ENCODE measurements at places on chromosomes 3 and 15.

DNA sequence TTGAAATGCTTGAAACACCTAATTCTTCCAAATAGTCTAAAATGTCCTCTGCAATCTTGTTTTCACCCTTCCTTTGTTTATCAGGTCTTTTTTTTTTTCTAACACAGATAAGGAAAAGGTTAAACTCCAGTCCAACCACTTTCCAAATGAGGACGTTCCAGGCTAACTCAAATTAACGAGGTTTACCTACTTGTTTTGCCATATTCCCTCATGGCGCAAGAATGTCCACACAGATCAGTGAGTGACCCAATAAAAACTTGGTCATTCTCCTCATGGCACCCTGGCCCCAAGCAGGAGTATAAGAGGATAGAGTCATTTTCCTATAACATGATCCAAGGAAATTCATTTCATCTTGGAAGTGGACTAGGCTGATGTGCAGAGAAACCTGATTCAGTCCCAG lies 6.6 kb upstream of the LIPC start:
- no peak for DNase-seq

DNA sequence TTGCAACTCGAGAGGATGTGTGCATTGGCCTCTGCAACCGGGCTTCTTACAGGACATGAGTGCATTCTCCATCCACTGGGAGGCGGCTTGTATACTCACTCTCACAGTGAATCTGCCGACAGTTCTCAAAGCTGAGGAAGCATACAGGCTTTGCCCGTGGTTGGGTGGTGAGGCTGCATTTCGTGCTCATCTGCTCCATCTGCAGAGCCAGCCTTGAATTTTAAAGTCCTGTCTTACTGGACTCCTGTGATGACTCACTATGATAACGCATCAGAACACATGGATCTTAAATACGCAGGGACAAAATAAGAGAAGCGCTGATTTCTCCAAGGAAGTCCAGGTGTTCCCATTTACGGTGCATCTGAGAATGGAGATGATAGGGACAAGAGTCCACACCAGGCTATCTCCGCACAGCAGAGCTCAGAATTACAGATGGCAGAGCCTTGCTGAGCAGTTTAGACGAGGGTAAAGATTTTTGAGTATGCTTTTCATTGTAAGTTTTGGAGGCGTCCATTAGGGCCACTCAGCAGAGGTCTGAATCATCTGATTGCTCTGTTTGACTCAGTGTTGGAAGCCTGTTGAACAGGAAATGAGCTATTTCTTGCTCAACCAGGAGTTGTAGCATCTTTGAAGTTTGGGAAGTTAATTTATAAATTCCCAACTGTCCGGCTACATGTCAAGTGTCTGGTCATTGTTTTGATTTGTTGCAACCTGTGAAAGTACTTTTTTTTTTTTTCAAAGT lies 87.1 kb downstream of the GABRG3 start:
- no peak for DNase-seq

DNA sequence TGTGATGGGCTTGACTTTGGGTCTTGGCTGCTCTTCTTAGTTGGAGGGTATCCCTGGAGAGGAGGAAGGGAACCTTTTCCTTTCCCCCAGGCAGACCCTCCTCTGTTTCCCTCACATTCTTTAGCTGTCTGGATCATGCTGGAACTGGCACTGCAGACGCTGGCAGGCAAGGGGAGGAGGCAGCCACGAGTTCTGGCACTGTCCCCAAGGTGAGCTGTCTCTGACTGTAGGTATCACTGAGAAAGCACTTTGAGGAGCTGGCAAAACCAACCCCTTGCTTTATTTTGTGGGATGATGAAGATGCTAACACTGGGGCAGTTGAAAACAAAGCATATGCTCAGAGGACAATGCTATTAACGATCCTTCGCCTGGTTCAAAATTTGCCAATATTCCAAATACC lies 175.0 kb downstream of the SOX2 start:
- DNase-seq, result no peak

DNA sequence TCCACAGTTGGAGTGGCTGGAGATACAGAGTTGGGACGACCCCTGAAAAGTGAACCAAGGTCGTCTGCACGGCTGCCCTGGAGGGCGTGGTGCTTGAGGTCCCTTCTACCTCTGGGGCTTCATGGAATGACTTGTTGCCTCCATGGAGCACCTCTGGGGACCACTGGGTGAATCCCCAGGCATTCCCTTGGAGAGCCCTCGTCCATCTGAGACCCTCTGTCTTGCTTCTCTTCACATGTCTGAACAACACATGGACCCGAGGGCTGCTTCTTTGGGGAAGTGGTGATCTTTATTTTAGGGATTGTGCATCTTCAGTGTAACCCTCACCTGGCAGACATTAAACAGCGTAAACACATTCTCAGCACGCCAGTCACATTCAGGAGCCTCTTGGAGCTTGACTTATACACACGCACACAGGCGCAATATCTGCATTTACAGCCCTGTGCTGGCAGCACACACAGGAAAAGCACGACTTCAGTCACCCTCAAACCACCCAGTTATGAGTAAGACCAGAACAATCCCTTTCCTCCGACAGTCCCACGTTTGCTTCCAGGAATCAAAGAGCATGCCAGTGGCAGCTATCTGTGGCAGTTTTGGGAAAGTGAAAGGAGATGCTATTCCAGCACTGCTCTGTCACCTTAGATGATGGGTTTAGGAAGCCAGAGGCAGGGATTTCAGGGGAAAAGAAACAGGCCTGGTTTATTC lies 12.6 kb downstream of the FAM107A start:
- DNase-seq, result no peak

- DNase-seq, result no peak
Observed at GRCh38 chr3:14573706-14574105, 33.6 kb upstream of the GRIP2 start.

DNA sequence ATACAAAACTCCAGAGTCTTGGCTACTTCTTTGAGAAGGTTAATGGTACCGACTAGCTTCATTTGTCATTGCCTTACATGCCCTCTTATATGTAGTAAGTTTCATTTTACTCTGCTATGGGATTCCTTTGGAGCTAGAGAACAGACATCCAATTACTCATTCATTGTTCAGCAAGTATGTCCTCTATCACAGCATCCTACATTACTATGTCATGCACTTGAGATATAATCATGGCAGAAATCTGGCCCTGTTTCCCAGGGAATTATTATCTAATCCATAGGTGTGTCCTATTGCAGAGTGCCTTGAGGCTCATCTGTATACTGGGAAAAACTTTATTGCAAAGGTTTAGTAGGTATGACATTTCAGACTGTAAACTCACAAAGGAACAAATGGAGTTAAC lies 333.1 kb upstream of the NECTIN3 start:
- no peak for DNase-seq

DNA sequence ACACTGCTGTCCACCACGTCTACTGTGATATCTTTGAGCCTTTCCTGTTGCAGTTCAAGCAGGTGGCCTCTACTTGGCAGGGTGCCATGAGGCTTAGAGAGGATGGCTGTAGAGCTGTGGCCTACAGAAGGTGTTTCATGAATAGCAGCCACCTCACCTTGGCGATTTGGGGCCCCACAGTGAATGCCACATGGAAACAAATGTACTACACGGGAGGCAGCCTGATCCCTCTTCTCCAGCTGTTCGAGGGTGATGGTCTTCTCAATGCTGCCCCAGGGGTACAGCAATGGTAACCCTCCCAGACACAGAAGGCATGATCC lies 70.7 kb downstream of the FAM43A start:
- no peak for DNase-seq

- no peak for DNase-seq
Observed at GRCh38 chr3:65712140-65712539, 326.6 kb downstream of the MAGI1 start.

GRCh38 chr15:70559265-70560239 lies 203.8 kb downstream of the UACA start:
- DNase-seq, result no peak

DNA sequence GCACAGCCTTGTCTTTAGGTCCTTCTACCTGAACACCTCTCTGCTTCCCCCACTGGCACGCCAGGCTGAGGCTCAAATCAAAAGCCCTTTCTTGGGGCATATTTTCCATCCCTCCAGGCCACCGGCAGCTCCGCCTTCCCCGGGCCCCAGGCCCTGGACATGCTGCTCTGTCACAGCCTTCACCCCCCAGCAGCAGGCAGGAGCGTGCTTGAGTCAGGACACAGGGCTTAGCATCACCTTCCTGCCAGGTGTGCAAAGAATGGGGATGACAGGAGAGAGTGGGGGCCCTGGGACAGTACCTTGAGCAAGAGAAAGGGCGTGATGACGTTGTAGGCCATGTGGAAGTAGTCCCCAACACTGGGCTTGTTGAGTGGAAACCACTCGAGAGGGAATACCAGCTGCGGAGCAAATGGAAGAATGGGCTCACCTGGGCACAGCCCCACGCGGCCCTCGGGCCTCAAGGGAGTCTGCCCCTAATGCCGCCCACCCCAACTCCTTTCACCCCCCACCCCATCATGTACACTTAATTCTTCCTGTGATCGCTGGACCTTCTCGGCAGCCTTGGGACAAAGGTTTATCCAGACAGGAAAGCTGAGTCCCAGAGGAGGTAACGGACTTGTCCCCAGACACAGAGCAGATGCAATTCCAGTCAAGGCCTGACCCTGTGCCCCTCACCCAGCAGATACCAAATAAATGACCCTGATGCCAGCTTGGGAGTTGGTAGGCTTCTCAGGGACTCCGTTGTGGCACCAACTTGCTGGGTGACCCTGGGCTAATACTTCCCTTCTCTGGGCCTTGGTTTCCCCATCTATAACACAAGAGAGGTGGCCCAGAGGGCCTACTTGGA lies 9.1 kb upstream of the CALML4 start:
- DNase-seq, result no peak

DNA sequence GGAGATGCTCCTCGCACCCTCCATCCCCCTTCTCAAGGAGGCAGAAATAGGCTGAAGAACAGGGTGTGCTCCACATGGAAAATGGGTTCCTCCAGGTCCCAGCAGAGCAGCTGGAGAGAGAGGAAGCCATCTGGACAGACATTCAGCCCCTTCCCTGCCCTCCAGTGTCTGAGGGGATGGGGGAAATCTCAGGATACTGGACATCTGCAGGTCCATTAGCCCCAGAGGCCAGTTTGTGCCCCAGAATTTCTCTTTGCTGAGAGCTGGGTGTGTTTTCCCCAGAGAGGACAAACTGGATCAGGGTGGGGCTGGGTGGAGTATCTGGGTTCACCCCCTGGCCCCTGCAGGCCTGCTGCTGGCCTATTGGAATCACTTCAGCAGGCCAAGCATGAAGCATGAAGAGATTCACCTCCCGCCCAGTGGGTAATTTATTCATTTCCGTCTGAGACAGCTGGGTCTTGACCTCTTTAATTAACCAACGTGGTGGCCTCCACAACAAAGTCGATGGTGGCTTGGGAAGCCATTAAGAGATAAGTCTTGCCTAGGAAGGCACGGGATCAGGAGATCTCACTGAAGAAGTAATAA lies 4.6 kb downstream of the FAM3D start:
- no peak for DNase-seq

GRCh38 chr3:169298247-169298992 lies 365.1 kb downstream of the MECOM start:
- DNase-seq, result no peak

- DNase-seq, result no peak
Observed at GRCh38 chr3:78483090-78483489, 1284.7 kb downstream of the ROBO1 start.

DNA sequence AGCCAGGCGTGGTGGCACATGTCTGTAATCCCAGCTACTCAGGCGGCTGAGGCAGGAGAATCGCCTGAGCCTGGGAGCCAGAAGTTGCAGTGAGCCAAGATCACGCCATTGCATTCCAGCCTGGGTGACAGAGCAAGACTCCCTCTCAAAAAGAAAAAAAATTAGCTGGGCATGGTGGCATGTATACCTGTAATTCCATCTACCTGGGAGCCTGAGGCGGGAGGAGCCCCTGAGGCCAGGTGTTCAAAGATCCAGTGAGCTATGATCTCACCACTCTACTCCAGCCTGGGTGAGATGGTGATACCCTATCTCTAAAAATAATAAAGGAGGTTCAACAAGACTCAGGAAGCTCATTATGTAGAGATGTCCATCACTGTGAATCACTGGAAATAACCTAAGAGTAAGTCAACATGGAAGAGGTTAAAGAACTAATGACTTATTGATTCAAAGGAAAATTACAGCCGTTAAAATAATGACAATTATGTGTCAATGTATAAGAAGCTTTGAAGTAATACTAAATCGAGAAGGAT lies 19.8 kb upstream of the RAB7A start:
- DNase-seq, result no peak

- DNase-seq, result no peak
Observed at GRCh38 chr3:151467069-151467468, 6.2 kb upstream of the IGSF10 start.

- no peak for DNase-seq
Observed at GRCh38 chr3:189344996-189345395, 173.2 kb downstream of the TPRG1 start.

DNA sequence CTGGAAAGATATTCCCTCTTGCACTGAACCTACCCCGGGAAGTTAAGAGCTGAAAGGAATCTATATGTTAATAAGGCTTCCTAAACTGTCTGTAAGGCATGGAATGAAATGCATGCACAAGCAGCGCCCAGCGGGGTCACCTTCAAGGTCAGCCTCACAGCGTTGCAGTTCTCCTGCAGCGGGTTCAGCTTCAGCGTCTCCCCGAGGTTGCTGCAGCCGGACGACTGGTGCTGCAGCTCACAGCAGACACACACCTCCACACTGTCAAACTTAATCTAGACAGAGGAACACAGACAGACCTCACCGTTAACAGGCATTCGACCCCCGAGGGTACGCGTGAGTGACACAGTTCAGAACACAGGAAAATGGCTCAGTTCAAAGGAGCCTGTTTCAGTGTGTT lies 73.3 kb downstream of the NSMCE3 start:
- no peak for DNase-seq

DNA sequence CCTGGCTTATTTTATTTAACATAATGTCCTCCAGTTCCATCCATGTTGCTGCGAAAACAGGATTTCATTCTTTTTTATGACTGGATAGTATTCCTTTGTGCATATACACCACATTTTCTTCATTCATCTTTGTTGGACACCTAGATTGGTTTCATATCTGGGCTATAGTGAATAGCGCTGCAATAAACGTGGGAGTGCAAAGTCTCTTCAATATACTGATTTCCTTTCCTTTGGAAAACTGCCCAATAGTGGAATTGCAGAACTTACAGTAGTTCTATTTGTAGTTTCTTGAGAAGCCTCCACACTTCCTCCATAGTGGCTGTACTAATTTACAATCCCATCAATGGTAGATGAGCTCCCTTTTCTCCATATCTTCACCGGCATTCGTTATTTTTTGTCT lies 72.5 kb upstream of the KLHL25 start:
- no peak for DNase-seq

DNA sequence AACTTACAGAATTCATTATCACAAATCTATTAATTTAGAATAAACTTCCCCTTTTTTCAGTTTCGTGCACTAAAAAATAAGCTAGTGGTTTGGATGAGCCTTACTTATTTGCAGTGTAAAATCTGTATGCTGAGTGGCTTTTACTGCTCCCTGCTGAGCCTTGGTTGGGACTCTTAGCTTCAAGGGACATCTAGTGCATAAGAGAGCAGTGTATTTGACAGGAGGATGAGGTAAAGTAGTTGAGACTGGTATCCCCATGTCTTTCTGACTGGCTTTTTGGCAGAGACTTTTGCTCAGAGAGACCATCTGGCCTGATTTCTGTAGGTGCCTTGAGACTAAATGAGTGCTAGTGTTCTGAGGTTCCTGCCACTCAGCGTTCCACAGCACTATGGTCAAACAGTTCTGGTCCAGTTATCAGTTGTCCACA lies 11.8 kb downstream of the CAPN7 start:
- DNase-seq, result no peak

Data from NCI-H2107 (cell line).